Stimulated activated CD8-positive, alpha-beta memory T cell treated with anti-CD3 and anti-CD28 coated beads, Interleukin-4, amount 100 ng/mL, for 1 hour (primary cell): ENCODE measurements at places on chromosomes 7 and 10.

DNA sequence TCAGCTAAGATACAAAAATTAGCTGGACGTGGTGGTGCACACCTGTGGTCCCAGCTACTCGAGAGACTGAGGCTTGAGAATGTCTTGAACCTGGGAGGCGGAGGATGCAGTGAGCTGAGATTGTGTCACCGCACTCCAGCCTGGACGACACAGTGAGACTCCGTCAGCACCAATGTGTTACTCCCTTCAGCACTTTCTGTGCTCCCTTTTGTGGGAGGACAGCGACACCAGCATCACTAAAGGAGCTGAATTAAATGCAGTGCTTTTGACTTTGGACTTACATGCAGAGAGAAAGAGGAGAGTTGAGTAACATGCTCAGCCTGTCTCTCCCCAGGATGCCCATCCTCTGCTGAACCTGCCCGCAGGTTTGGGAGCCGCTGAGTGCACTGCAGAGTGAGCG is 92.2 kb upstream of the RHEB start:
- DNase-seq: no peak

- DNase-seq: no peak
Measured at GRCh38 chr10:12490963-12491362, 141.6 kb downstream of the CAMK1D start.

- no peak for DNase-seq
Measured at GRCh38 chr10:65319493-65319892, 1606.3 kb upstream of the LRRTM3 start.

- DNase-seq: no peak
Measured at GRCh38 chr7:30323006-30323355, 38.6 kb downstream of the ZNRF2 start.

- DNase-seq: no peak
Measured at GRCh38 chr7:118153551-118154177, 30.3 kb upstream of the LSM8 start.

GRCh38 chr10:14325325-14325955 is 5.3 kb downstream of the FRMD4A start:
- DNase-seq: no peak

GRCh38 chr10:111360260-111360925 is 283.6 kb downstream of the ADRA2A start:
- DNase-seq: no peak

- DNase-seq: no peak
Measured at GRCh38 chr7:66279912-66280311, 74.8 kb downstream of the TPST1 start.

DNA sequence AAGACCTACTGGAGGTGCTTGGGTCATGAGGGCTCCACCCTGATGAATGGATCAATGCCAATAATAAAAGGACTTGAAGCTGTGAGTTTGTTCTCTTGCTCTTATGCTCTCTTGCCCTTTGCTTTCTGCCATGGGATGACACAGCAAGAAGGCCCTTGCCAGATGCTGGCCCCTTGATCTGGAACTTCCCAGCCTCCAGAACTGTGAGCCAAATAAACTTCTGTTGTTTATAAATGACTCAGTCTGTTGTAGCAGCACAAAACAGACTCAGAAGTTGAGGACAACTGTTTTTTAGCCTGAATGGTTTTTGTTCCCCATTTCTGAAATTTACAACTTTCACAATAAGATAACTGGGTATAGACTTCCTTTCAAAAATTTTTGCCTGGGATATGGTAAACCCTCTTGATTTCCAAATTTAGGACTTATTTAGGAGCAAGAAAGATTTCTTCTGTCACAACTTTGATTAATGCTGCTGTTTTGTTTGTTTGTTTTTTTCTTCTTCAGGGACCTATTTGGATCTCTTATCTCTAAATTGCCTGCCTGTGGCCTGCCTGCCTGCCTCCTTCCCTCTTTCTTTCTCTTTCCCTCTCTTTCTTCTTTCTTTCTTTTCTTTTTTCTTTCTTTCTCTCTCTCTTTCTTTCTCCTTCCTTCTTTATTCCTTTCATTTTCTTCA is 12.1 kb downstream of the ENTPD1 start:
- no peak for DNase-seq

DNA sequence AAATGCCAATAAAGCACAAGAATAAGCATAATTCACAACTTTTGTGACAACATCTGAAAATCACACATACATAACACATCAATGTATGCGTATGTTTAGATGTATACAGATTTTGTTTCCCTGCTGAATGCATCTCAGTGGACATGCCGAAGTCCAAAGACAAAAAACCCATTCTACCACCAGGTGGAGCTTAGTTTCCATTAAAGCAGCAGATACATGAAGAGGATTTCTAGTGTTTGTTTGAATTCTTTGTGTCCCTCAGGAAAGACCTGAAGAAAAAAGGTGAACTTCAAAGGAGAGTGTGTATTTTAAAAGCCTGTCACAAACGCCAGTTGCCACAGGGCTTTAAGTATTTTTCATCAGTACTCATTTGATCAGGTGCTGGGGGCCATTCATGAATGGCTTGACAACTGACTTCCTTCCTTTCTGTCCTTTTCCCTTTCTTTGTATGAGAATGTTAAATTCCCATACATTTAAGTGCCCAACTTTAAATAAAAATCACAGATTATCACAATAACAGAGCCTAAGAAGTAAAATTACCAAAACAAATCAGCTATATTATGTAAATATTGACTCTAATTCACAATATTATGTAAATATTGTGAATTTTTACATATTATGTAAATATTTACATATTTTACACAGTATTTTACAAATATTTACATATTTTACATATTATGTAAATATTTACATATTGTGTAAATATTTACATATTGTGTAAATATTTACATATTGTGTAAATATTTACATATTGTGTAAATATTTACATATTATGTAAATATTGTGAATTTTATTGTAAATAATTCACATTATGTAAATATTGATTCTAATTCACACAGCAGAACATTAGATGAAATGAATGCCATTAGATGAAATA is 343.0 kb downstream of the CRPPA start:
- DNase-seq: no peak

DNA sequence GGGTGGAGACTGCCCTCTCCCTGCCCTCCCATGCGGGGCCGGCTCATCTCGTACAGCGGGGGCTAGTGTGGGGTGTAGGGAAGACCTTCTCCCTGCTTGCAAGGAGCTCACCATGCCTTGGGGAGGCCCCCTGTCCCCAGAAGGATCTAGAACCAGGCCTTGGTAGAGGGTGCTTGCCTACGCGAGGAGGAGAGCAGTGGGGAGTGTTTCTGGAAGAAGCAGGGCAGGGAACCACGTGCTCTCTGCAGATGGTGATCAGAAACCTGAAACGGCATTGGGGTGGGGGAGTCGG is 2.7 kb downstream of the MAFK start:
- DNase-seq: no peak

- DNase-seq: no peak
Measured at GRCh38 chr10:6089334-6090219, 743 bp downstream of the RBM17 start.

GRCh38 chr7:93374345-93374940 is 142.3 kb downstream of the VPS50 start:
- no peak for DNase-seq
